NCI-H187 (cell line): ENCODE measurements at places on chromosomes 1 and 21.

GRCh38 chr1:48469616-48470480, 2.2 kb downstream of the SPATA6 start:
- DNase-seq, result no peak

DNA sequence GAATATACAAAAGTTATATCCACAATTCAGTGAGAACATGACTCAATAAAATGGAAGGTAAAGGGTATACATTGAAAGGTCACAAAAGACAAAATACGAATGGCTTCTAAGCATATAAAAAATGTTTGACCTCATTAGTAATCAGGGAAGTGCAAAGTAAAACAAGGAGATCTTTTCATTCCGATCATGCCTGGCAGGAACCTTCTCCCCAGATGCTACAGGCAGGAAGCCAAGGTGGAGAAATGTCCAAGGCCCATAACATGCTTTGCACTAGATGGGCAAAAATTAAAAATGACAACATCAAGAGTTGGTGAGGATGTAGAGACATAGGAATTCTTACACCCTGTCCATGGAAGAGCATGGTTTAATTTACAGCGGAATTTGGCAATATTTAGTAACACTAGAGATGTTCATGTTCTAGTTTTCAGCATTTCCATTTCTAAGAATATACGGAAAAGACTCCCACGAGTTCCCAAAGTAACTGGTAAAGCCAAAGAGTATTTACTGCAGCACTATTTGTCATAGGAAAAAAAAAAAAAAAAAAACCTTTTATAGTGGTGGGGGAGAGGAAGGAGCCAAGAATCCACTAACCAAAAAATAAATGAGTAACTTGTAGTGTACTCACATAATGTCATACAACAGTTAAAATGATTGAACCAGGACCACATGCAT, 184.5 kb upstream of the KAZN start:
- DNase-seq, result no peak

- no peak for DNase-seq
Measured at GRCh38 chr1:205067031-205067430, 17.2 kb downstream of the TMEM81 start.

GRCh38 chr21:32525282-32525681, 60.0 kb downstream of the TCP10L start:
- no peak for DNase-seq

DNA sequence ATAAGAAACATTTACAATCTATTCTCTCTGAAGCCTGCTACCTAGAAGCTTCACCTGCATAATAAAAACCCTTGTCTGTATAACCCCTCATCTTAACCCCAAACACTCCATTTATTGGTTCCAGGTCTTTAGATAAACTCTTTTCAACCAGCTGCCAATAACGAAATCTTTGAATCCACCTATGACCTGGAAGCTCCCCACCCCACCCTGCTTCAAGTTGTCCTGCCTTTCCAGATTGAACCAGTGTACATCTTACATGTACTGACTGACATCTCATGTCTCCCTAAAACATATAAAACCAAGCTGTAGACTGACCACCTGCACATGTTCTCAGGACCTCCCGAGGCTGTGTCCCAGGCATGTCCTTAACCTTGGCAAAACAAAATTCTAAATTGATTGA, 50.7 kb upstream of the VWA5B1 start:
- DNase-seq, result no peak

DNA sequence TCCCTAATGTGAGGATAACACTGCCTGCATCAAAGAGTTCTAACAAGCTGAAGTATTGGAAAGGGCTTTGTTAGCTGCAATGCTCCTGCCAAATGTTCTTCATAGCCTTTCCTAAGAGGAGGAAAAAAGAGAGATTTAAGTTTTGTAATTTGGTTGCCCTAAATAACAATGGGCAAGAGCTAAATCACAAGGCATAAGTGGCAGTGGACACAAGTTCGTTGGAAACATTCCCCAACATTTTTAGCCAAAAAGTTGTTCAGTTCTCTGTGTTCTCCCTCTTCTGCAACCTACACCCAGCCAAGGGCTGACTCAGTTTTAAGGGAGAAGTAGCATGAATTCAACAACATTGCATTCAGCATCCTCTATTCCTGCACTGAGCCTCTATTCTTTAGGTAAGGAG, 2.6 kb upstream of the UQCRHL start:
- no peak for DNase-seq

DNA sequence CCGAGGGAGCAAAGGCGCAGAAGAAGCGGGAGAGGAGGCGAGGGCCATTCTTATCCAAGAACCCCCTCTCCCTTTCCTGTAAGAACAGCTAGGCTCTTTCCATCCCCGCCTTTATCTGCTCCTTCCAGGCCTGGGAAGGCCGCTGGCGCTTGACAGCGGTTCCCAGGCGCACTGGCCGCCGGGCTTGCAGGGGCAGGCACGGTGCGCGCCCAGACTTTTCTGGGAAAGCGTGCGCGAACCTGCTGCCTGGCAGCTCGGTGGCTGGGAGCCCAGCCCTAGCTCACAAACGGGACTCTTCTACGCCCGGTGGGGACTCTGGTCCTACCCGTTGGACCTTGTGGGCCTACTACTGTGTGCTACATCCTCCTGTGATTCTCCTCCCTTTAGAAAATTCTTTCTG, 8.8 kb upstream of the IFNLR1 start:
- no peak for DNase-seq
